Tibial nerve (tissue), 4 donors: ENCODE measurements at places on chromosomes 4 and X. TPM values are rescaled to one million over a fixed set of nuclear protein-coding genes. Genes with fewer than 3 reads are reported as not detected.

The KIAA1210 gene
- total RNA-seq: not detected

The EFNB1 gene
- total RNA-seq: 118 TPM

The AFM gene
- not detected for total RNA-seq

- no peak for DNase-seq
These were observed 268.7 kb upstream of the DKK2 start for GRCh38 chr4:107304699-107305286.

- no peak for DNase-seq
These were observed 245.2 kb upstream of the FSTL5 start for GRCh38 chr4:162409048-162409447.

DNA sequence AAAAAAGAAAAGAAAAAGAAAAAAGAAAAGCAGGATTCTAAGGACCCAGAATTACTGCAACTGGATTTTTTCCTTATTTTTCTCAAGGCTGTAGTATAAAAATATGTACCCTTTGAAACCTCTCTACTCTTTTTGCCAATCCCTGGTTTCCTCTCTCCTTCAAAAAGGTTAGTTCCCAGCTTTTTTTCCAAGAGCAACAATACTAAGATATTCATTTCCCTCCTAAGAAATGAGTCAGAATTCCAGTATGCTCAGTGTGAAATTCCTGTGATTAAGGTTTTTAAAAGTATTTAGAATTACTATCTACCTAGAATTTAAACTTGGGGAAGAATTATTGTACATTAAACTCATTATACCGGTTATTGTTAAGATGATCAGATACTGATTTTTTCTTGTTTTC, 22.0 kb downstream of the SMIM14 start:
- no peak for DNase-seq

DNA sequence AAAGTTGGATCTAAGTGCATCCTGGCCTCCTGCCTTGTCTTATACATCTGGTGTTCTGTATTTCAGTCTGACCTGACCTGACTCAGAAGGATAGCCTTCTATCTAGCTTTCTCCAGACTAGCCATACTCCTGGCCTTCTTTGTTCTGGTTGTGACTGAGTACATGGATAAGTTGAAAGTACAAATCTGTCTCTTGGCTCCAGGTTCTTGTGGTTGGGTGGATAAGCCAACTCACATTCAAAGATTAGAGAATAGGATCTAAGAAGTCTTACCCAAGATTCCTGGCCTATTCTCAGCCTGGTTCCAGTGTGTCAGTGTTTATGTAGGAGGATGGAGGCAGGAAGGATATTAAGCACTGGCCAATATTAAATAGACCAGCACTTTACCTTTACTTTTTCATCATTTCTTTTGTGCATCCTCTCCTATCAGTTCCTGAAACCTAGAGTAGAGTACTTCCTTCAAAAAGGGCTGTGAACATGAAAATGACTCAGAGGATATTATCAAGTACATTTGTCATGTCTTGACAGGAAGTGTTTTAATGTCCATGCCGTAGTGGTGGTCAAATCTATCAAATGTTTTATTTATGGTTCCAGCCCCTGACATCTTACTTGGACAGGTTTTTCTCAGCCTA, 123.5 kb downstream of the IL15 start:
- DNase-seq: no peak

- no peak for DNase-seq
These were observed 11.4 kb upstream of the SORCS2 start for GRCh38 chr4:7180938-7181337.

GRCh38 chr4:3601992-3602391, 69.8 kb upstream of the LRPAP1 start:
- DNase-seq: no peak

- DNase-seq: no peak
These were observed 4.2 kb downstream of the ARSH start for GRCh38 chrX:3010532-3010931.

- peak; percentile 6 for DNase-seq
These were observed 79.3 kb upstream of the DYNLT3 start for GRCh38 chrX:37926700-37927099.

- DNase-seq: no peak
These were observed 101.4 kb downstream of the WWC2 start for GRCh38 chr4:183200453-183200852.
